ENCODE measurements at places on chromosomes 1 and 21.

DNA sequence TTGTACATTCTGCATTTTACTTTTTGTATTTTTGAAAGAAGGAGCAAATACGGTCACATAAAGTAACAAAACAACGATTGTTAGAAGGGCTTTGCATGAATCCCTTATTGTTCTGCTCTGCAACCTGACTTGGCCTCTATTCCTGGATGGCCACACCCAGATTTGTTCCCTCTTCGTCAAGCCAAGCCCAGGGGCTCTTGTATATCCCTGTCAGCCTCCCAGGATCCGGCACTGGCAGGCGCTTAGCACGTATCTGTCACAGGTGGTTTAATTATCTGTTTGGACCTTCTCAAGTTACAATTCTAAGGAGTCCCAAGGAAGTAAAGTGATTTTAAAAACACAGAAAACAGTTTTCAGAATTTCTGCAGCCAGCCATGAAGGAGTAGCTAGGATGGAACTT is 28.0 kb downstream of the CRYAA start:
- no peak for DNase-seq

GRCh38 chr1:205262731-205263171 is 35.0 kb downstream of the TMCC2 start:
- DNase-seq: no peak

DNA sequence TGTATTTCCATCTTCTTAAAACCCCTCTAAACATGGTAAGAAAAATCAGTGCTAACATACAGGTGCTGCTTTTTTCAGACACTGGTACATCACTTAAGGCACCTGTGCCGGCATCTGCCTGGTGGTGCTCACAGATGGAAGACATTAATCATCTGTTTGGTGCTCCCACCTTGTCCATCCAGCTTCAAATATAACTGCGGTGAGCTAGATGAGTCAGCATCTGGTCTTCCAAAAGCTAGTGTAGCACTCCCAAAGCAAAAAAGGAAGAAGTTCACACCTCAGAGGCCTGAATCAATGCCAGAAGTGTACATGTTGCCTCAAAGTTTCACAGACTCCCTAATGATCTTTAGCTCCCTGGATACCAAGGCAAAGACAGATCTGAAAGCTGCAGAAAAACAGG is 44.4 kb downstream of the TM2D1 start:
- DNase-seq: no peak

DNA sequence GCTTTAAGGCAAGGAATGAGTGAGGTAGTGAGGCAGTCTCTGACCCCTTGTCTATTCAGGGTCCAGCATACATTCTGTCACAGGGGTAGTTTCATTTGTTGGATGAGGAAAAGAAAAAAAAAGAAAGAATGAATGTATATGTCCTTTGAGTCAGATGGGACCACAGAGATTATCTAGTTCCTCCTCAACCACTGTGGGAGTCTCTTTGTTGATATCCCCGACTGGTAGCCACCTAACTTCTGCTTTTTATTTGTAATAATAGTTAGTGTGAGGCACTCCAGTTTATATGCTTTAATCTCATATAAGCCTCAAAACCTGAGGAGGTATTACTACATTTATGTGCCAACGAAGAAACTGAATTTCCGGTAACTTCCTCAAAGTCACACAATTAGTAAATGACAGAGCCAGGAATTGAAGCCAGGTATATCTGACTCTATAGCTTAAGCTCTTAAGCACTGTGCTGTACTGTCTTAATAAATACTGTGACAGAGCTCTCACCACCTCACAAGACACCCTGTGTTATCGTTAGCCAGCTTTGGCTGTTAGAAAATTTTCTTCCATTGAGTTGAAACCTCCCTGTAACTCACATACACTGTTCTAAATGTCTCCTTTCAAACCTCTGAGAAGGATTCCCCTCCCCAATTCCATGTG is 82.2 kb downstream of the MDM4 start:
- no peak for DNase-seq

DNA sequence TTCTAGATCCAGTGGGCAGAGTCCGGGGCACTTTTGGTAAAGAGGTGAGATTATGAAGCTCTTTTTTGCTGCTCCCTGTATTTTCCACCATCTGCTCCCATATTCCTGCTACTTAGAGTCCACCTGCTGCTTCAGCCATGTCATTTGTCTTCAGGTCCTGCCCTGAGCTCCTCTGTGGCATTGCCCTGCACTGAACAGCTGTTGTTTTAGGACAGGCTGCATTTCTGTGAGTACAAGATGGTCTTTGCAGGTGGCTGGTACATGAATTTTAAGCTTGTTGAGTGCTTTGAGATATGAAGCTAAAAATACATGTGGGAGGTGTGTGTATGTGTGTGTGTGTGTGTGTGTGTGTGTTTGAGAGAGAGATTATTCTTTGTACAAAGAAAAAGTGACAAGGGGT is 21.9 kb downstream of the MT1HL1 start:
- DNase-seq: no peak

All from T-cell (primary cell).